Activated naive CD4-positive, alpha-beta T cell treated with Interleukin-2 at 50 U/mL for 16 hours (primary cell): ENCODE measurements at places on chromosomes 7 and 10.

DNA sequence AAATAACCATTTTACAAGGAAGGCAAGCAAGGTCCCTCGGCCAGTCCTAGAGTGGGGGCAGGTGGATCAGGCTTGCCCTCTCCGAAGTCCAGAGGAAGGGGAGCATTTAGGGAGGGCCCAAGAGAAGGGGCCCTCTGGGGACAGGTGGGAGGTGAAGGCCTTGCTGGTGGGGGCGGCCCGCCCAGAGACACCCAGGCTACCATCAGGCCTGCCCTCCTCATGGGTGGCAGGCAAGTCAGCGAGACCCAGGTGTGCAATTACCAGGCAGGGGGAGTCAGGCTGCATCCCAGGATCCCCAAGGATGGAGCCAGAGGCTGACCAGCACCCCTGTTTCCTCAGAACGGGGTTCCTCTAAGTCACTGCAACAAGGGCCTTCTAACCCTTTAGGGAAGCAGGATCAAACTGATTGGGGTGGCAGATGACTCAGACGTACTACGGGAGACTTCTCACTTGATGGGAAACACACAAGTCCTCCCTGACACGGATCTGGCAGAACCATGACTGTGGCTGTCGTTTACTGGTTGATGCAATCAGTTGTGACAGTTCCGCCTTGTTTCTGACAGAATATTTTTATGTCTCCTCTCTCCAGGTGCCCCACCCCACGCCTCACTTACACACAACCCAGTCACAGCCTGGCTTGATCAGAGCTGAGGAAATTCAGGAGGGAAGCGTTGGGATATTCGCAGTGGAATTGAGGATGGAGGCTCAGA, 8.2 kb downstream of the LOXL4 start:
- no peak for DNase-seq

DNA sequence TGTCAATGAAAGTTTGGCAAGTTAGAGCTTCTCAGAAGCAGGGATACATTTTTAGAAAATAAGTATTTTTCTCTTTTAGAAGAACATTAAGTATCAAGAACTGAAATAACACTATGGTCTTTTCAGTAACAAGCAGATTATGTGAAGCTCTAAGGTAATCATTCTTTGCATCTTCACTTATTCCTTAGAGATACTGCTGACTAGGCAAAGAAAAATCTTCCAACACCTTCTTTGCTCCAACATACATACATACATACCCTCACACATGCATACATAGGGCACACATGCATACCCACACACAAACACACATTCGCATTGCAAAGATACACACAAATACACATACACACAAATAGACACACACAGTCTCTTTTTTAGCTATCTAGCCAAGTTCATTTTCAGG, 37.8 kb upstream of the CACNB2 start:
- DNase-seq = no peak

GRCh38 chr10:69723653-69724052, 78.1 kb upstream of the COL13A1 start:
- no peak for DNase-seq

DNA sequence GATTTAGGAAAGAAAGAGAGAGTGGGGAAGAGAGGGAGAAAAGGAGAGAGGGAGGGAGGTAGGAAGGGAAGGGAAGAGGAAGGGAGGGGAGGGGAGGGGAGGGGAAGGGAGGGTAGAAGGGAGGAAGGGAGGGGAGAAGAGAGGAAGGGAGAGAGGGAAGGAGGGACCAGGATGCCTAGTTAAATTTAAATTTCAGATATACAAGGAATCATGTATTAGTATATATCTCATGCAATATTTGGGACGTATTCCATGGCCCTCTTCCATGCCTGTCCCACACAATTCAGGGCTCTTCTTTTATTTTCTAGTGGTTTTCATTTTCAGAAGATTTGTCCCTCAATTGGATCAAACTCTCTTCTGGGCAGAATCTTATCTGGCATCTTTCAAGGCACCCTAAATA, 172.4 kb upstream of the PRR15 start:
- no peak for DNase-seq

GRCh38 chr10:94183666-94184264, 179.0 kb downstream of the NOC3L start:
- no peak for DNase-seq
